Hematopoietic multipotent progenitor cell treated with erythropoietin and hydrocortisone succinate and interleukin-3 and kit ligand, for 17 days (in vitro differentiated cells): ENCODE measurements at places on chromosomes 13 and 19.

GRCh38 chr13:48296528-48296927 lies 7.0 kb upstream of the RB1 start:
- DNase-seq: no peak

DNA sequence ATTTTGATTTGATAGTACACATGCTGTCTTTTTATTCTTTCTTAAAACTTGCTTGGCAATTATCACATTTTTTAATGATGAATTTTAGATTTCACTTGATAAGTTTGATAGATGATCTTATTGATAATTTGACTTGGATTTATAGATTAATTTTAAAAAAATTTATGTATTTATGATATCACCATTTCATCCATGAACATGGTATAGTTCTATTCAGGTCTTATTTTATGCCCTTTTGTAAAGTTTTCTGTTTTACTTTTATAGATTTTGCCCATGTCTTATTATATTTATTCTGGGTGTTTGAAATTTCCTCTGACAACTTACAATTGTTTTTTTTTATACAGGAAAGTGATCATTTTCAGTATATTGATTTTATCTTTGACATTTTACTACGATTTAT lies 39.5 kb downstream of the ZNF536 start:
- no peak for DNase-seq

DNA sequence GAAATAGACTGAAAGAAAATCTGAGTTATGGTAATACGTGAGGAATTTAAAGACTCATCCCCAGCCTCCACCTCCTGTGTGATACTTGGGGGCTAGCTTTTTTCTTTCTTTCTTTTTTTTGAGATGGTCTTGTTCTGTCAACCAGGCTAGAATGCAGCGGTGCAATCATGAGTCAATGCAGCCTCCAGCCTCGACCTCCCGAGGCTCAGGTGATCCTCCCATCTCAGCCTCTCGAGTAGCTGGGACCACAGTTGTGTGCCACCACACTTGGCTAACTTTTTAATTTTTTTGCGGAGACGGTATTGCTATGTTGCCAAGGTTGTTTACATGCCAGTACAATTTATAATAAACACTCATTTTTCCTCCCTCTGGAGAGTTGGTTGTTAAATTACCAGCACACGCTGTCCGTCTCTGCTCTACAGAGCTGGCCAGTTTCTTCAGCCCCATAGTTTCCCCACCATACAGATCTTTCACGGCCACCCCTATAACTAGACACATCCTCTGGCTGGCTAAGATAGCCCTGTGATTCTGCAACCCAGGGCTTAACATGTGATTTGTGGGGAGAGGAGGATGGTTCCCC lies 4.8 kb downstream of the TNFSF9 start:
- DNase-seq: no peak

- DNase-seq: no peak
Observed at GRCh38 chr13:109904218-109904617, 117.8 kb upstream of the IRS2 start.

GRCh38 chr19:37594982-37595382 lies 306 bp downstream of the ZNF540 start:
- no peak for DNase-seq

DNA sequence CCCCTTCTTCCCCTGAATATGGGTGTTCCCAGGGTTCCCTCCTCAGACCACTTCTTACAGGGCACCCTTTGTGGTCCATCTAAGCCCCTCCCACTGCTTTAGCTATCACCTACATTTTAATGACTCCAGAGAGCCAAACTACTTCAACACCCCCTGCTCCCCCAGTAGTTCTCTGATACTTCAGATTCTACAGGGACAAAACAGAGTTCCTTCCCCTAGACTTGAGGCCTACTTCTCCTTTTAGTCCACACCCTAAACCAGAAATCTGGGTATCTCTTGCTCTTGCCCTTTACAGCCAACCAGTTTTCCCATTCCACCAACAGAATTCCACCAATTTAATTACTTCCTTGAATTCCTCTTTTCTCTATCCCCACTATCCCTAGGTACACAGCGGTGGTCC lies 107.2 kb downstream of the KCNRG start:
- no peak for DNase-seq

GRCh38 chr13:41501281-41501680 lies 43.9 kb downstream of the RGCC start:
- DNase-seq: no peak

DNA sequence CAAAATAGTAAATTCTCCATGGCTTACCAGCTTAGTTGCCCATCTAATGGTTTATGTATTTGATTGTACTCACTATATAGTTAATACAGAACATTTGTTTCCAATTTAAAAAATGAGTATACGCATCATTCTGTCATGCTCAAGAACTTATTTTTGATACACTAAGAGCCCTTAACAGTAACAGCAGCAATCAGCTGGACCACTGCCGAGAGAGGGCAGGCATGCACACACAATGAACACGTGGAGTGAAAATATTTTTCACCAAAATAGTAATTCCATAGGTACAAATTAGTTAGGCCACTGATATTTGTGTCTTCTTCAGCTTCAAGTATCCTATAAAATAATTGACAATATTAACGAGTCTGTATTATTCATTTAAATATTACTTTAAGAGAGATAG lies 109.9 kb downstream of the KLF12 start:
- DNase-seq: no peak
